ENCODE measurements at places on chromosomes 2 and 18. TPM values are rescaled to one million over a fixed set of nuclear protein-coding genes. Genes with fewer than 3 reads are reported as not detected.

Gene FOXD4L1
- total RNA-seq: 0.31 TPM

Gene ANKRD29
- total RNA-seq: 18.1 TPM

Gene ACAA2
- total RNA-seq: 49.3 TPM

Gene DSG3
- 0.02 TPM for total RNA-seq

Gene C2orf78
- total RNA-seq: not detected

Gene CLHC1
- total RNA-seq: 2.7 TPM

Gene FBXO36
- 0.87 TPM for total RNA-seq

Gene SPC25
- total RNA-seq: 22.0 TPM

Gene IL1RL1
- 1.0 TPM for total RNA-seq

Gene CCDC141
- total RNA-seq: not detected

Gene RAB6C
- total RNA-seq: not detected

Gene FAM228A
- not detected for total RNA-seq

Gene MAP3K19
- not detected for total RNA-seq

Gene BABAM2
- 47.3 TPM for total RNA-seq

Gene GPR39
- 6.9 TPM for total RNA-seq

Gene GCG
- not detected for total RNA-seq

Gene SLC40A1
- total RNA-seq: 1.6 TPM

Gene LYG2
- total RNA-seq: 0.18 TPM
